Pancreas (tissue), 10 donors: ENCODE measurements at places on chromosomes 7 and 10. TPM values are rescaled to one million over a fixed set of nuclear protein-coding genes. Genes with fewer than 3 reads are reported as not detected.

Gene SPDYE6
- polyA plus RNA-seq = not detected

Gene DGKI
- polyA plus RNA-seq = 0.15 TPM

Gene HGF
- 0.53 TPM for polyA plus RNA-seq

Gene GBX1
- polyA plus RNA-seq = not detected

Gene PIP
- not detected for polyA plus RNA-seq

DNA sequence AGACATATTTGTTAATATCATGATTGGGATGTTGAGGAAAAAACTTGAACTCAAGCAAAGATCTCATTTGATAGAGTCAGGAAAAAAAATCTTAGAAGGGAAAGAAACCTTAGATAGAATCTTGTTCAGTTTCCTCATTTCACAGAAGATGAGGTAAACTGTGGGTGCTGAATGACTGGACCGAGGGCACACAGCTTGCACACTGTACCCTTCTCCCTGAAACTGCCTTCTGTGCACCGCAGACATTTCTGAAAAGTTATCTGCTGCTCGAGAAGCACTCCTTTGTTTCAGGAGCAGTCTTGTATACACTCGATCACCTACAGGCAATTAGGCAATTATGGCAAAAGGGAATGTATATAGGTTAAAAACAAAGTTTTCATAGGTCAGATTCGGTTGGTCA, 167.4 kb downstream of the SKAP2 start:
- peaks cover 3% of the 10 kb centered on the region for H3K4me1 ChIP-seq
- H3K27me3 ChIP-seq = no peaks in the 10 kb centered on the region

DNA sequence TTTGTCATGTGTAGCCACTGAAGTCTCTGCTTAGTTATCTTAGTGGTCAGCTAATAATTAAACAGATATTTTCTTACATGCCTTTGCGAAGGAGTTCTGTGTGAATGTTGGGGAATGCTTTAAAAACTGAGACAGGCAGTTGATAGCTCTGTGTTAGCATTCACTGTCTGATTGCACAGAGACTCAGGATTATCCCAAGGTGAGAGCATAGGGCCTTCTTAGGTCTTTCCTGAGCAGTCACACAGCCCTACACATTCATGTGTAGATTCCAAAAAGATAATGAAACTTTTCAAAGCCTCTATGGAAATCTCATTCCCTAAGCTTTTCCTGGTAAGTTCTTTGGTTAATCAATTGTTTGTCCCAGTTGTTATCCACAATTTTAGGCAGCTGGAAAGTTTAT, 67.7 kb downstream of the CASD1 start:
- no peaks in the 10 kb centered on the region for H3K4me1 ChIP-seq
- H3K4me3 ChIP-seq = no peak overlapping the region
- DNase-seq = no peak
- no peak overlapping the region for H3K27ac ChIP-seq
- no peaks in the 10 kb centered on the region for H3K36me3 ChIP-seq
- H3K27me3 ChIP-seq = no peaks in the 10 kb centered on the region

DNA sequence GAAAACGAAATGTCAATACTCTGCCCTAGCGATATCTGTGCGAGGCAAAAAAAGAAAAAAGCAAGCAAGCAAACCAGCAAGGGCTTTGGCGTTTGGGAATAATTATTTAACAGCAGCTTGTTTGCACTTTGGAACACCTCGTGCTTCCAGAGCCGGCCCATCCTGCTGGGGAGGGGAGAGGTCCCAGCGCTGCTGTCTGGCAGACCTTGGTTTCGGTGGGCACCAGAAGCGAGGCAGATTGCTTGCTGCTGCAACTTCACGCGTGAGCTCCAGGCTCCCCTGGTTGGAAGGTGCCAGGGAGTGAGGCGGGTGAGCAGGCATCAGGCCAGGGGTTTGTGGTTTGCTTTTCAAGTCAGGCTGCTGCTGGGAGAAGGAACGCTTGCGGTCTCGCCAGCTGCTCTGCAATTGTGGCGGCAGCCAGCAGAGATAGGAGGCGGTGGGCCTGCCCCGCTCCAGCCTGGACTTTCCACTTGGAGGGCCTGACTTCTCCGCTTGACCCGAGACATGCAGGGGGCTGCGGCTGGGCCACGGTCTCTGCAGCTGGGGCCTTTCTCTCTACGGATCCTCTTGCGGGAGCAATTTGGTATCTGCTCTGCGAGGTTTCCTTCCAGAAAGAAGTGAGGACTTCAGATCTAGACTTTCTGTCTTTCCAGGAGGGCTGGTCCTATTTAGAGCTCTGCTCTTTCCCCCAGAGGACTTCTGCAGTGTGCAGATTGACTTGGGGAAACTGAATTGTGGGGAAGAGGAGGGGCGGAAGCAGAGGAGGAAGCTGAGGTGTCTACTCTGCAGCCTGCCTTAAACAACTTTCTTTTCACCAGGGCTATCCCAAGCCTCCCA, 131.4 kb downstream of the PRPF18 start:
- H3K4me1 ChIP-seq = peaks cover 15% of the 10 kb centered on the region
- H3K36me3 ChIP-seq = no peaks in the 10 kb centered on the region
- H3K27ac ChIP-seq = peak overlapping the region; percentile 82
- DNase-seq = peak; percentile 80

- no peak overlapping the region for H3K4me3 ChIP-seq
- no peak overlapping the region for H3K27ac ChIP-seq
- no peaks in the 10 kb centered on the region for H3K4me1 ChIP-seq
- no peak for DNase-seq
- H3K27me3 ChIP-seq = no peaks in the 10 kb centered on the region
- H3K36me3 ChIP-seq = no peaks in the 10 kb centered on the region
These were observed 50.1 kb downstream of the SFTPD start for GRCh38 chr10:79898597-79899325.

DNA sequence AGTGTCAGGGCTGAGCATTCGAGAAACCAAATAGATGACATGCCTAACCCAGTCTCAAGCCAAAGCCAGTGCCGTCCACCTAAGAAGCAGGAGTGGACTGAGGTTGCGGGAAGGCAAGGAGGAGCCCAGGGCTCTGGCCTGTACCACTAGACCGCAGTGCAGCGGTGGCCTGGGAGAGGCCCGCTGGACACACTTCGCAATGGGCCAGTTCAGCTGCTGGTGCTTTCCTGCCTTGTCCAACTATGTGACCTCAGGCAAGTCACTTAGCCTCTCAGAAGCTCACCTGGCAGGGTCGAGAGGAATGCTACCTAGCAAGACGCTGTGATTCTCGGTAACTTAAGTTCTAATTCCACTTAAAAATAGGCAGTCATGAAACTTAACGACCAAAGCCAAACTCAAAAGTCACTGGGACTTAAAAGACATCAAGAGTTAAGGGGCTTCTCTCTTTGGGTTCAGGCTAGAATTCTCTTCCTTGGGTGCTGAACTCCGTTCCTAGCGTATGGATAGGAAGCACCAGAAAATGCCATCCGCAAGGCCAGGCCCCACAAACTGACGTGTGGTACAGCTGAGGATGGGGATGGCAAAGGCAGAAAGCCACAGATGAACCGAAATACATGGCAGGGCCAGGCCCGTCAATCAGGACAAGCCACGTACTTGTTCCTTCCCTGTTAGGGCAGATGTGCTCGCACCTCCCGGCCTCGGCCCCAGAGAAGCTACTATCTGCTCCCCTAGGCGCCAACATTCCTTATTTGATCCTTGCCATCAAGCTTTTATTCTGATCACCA, 34.2 kb downstream of the CTBP2 start:
- no peaks in the 10 kb centered on the region for H3K36me3 ChIP-seq
- H3K27me3 ChIP-seq = no peaks in the 10 kb centered on the region
- H3K4me1 ChIP-seq = peaks cover 53% of the 10 kb centered on the region
- no peak for DNase-seq
- H3K27ac ChIP-seq = no peak overlapping the region

DNA sequence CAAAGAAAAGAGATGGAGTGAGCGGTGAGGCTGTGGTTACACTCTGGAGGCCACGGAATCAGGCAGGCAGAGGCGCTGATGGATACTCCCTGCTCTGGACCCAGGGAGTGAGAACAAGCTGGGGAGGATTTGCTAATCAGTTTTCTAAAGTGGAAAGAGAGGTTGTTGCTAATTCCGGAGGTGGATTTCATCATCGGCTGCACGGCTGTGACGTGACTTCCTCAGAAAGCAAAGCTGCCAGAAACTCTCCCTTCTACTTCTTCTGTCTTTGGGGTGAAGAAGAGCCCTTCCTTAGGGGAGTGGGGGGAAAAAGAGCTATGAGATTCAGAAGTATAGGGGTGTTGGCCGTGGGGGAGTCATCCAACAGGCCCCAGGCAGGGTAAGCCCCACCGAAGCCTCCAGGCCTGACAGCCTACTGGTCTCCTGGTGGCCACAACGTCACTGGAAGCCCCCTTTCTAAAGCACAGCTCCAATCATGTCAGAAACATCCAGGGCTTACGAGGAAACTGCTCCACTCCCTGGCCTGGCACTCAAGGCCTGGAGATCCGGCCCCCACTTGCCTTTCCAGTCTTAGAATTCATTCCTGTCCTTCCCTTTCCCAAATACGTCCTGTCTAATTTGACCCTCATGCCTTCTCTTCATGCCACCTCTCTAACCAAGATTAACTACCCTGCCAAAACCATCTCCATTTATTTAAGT, 114.5 kb downstream of the HIP1 start:
- H3K4me1 ChIP-seq = no peaks in the 10 kb centered on the region
- DNase-seq = no peak
- H3K36me3 ChIP-seq = no peaks in the 10 kb centered on the region
- H3K27me3 ChIP-seq = no peaks in the 10 kb centered on the region

GRCh38 chr7:8761731-8762130, 328.3 kb downstream of the NXPH1 start:
- no peaks in the 10 kb centered on the region for H3K27me3 ChIP-seq
- no peak overlapping the region for H3K27ac ChIP-seq
- DNase-seq = no peak
- no peaks in the 10 kb centered on the region for H3K4me1 ChIP-seq
- H3K36me3 ChIP-seq = no peaks in the 10 kb centered on the region
- no peak overlapping the region for H3K4me3 ChIP-seq

DNA sequence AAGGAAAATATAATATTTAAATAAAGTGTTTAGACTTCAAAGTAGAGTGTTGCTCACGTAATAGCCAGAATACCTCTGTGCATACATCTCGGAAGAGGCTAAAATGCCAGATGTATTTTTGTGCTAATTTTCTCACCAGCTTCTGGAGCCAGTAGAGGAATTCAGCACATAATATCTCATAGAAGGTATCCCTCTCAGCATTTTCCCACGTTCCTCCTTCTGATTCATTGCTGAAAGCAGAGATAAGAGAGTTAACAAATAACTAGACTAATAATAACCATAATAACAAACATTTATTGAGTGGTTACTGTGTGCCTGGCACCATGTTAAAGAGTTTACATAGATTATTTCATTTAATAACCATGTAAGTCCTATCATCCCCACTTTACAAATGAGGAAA, 123.6 kb downstream of the VTI1A start:
- H3K4me3 ChIP-seq = no peak overlapping the region
- H3K27me3 ChIP-seq = no peaks in the 10 kb centered on the region
- no peak for DNase-seq
- H3K27ac ChIP-seq = peak overlapping the region; percentile 15
- no peaks in the 10 kb centered on the region for H3K36me3 ChIP-seq
